Endothelial cell of coronary artery (primary cell): ENCODE measurements at places on chromosomes 12 and 14. TPM values are rescaled to one million over a fixed set of nuclear protein-coding genes. Genes with fewer than 3 reads are reported as not detected.

The PAH gene
- not detected in 2 replicates for total RNA-seq

The KRT73 gene
- total RNA-seq, result not detected in 2 replicates

The ABCC9 gene
- total RNA-seq, result under 0.01 and 0.19 TPM in 2 replicates

The KRT5 gene
- total RNA-seq, result 0.18 and 0.28 TPM in 2 replicates

The PIP4K2C gene
- 5.5 and 7.9 TPM in 2 replicates for total RNA-seq

The JAG2 gene
- 96.3 and 97.8 TPM in 2 replicates for total RNA-seq

The OTX2 gene
- not detected in 2 replicates for total RNA-seq

The MANSC1 gene
- total RNA-seq, result 3.5 and 5.3 TPM in 2 replicates

The TPH2 gene
- not detected in 2 replicates for total RNA-seq

The CLEC9A gene
- not detected in 2 replicates for total RNA-seq

The HAL gene
- total RNA-seq, result 0.19 and 0.54 TPM in 2 replicates

The RPAP3 gene
- 9.6 and 12.8 TPM in 2 replicates for total RNA-seq

The IKBIP gene
- 64.3 and 77.4 TPM in 2 replicates for total RNA-seq

The FBLN5 gene
- total RNA-seq, result 0.90 and 11.2 TPM in 2 replicates

The AQP2 gene
- not detected in 2 replicates for total RNA-seq

The LRRC23 gene
- total RNA-seq, result 3.0 and 7.5 TPM in 2 replicates

The TSPAN31 gene
- 40.5 and 57.2 TPM in 2 replicates for total RNA-seq

The RGS6 gene
- total RNA-seq, result not detected in 2 replicates

The DNAI7 gene
- under 0.01 TPM in 1 of 2 replicates, not detected in the other for total RNA-seq

The CDCA4 gene
- 29.9 and 38.1 TPM in 2 replicates for total RNA-seq

The PTPRR gene
- total RNA-seq, result 0.99 and 3.2 TPM in 2 replicates

The CCDC197 gene
- not detected in 2 replicates for total RNA-seq

The SMCO3 gene
- total RNA-seq, result 0.09 and 0.56 TPM in 2 replicates

The CLEC2A gene
- total RNA-seq, result not detected in 2 replicates

The KRT79 gene
- total RNA-seq, result 0.28 TPM in 1 of 2 replicates, not detected in the other

The LMO3 gene
- under 0.01 and 0.38 TPM in 2 replicates for total RNA-seq
